Bladder microvascular endothelial cell (primary cell): ENCODE measurements at places on chromosomes 7 and 10. TPM values are rescaled to one million over a fixed set of nuclear protein-coding genes. Genes with fewer than 3 reads are reported as not detected.

SEMA3C gene
- total RNA-seq: 0.16 and 0.44 TPM in 2 replicates

LRRC61 gene
- 0.16 and 3.1 TPM in 2 replicates for total RNA-seq

ACSM6 gene
- total RNA-seq: not detected in 2 replicates

KIF20B gene
- total RNA-seq: 8.2 and 10.5 TPM in 2 replicates

PPP1R3A gene
- total RNA-seq: not detected in 2 replicates

FKBP9 gene
- total RNA-seq: 142 and 161 TPM in 2 replicates

TMEM229A gene
- not detected in 2 replicates for total RNA-seq

GARIN1A gene
- total RNA-seq: 0.16 and 0.25 TPM in 2 replicates

AKR1C4 gene
- not detected in 2 replicates for total RNA-seq

MNX1 gene
- not detected in 2 replicates for total RNA-seq

ZDHHC16 gene
- 31.1 and 36.0 TPM in 2 replicates for total RNA-seq

NRAP gene
- total RNA-seq: not detected in 2 replicates

DNAJC9 gene
- total RNA-seq: 44.6 and 46.8 TPM in 2 replicates

DNAJB6 gene
- total RNA-seq: 95.7 and 150 TPM in 2 replicates

RNF133 gene
- 0.32 and 3.4 TPM in 2 replicates for total RNA-seq

HSPA12A gene
- 0.16 and 1.5 TPM in 2 replicates for total RNA-seq

ABCC2 gene
- total RNA-seq: 0.38 and 0.65 TPM in 2 replicates

TUBAL3 gene
- total RNA-seq: under 0.01 and 0.25 TPM in 2 replicates

PFKP gene
- 229 and 311 TPM in 2 replicates for total RNA-seq
